ENCODE measurements at places on chromosomes 12 and 14.

DNA sequence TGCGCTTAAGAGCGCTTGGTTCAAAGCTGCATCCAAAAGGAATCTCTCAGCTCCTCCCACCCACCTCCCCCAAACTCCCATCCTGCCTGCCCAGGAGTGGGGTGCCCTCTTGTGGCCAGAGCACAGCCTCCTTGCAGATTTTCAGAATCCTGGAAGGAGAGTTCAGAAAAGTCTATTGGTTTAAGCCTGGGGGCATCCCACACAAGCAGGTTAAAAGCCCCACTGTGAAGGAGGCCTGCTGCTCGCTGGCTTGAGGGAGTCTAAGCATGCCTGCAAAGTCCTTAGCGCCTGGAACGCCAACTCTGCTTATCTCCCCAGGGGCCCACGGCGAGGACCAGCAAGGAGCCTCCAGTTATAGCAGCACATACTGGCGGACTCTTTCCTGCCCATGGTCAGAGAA, 297.1 kb downstream of the KSR2 start:
- peak; percentile 58 for DNase-seq

GRCh38 chr12:24044941-24045703, 95.7 kb upstream of the SOX5 start:
- no peak for DNase-seq

- no peak for DNase-seq
Observed at GRCh38 chr12:55932551-55932910, 1.6 kb downstream of the DGKA start.

DNA sequence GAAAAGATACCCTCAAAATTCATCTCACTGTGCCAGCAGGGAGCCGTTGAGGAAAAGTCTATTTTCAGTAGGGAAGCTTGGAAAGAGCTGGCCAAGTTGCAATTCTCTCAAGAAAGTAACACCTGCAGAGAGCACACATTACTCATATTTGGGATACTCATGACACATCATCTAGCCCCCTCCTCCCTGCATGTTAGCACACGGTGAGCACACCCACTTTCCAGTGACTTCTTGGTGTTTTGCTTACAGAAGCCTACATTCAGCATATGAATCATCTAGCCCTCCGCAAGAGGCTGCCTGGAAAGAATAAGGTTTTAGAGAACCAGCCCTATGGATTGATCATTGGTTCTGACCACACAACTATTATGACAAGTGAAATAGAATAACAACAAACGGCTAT, 124.5 kb downstream of the PTPRO start:
- DNase-seq, result no peak

- DNase-seq, result peak; percentile 100
Observed at GRCh38 chr12:114684098-114684869, at the start of gene TBX3. Gene TBX3 (minus strand): TSS chr12:114684175. CDS start chr12:114683200, 975 bp downstream.

DNA sequence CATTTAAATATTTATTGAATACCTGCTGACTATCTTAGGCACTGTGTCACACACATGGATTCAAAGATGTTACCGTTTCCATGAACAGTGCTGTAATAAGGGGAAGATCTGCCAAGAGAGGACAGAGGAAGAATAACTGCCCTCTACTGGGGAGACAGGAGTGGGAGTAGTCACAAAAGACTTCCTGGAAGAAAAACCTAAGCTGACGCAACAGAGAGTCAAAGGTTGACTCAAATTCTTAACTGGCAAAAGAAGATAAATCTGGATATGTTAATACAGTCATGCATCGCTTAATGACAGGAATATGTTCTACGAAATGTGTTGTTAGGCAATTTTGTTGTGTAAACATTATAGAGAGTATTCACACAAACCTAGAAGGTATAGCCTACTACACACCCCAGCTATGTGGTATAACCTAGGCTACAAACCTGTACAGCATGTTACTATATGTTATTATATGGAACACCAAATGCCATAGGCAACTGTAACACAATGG, 51.5 kb downstream of the DCAF5 start:
- peak; percentile 87 for DNase-seq

GRCh38 chr14:91041450-91041849, 19.0 kb downstream of the RPS6KA5 start:
- no peak for DNase-seq

DNA sequence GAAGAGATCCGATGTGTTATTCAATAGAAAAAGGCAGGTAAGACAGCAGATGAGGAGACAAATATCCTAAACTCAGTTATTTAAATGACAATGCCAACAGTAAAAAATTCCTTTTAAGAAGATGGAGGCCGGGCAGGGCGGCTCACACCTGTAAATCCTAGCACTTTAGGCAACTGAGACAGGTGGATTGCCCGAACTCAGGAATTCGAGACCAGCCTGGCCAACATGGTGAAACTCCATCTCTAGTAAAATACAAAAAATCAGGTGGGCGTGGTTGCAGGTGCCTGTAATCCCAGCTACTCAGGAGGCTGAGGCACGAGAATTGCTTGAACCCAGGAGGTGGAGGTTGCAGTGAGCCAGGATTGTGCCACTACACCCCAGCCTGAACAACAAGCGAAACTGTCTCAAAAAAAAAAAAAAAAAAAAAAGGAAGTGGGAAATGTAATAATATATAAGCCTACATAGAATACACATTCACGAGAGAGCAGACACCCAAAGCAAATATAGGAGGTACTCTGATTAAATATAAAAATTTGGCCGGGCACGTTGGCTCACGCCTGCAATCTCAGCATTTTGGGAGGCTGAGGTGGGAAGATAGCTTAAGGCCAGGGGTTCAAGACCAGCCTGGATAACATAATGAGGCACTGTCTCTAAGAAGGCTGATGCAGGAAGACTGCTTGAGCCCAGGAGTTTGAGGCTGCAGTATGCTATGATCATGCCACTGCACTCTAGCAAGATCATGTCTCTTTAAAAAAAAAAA, 19.0 kb downstream of the CORO1C start:
- DNase-seq, result no peak

DNA sequence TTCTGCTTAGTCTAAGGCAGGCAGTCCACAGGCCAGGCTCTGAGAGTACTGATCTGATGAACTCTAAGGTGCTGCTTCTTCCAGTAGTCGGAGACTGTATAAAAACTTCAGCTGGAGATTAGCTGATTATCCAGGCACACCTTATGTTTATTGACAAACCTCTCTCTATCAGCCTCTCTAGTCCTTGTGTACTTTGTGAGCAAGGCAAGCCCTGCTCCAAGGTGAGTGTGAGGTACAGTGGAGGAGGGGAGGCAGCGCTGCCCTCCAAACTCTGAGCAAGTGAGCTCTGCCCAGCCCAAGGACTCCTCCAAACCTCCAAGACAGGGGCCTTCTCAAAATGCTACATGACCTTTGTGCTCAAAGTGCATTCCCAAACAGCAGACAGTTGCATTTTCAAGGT, 95.9 kb upstream of the CDKN3 start:
- no peak for DNase-seq

DNA sequence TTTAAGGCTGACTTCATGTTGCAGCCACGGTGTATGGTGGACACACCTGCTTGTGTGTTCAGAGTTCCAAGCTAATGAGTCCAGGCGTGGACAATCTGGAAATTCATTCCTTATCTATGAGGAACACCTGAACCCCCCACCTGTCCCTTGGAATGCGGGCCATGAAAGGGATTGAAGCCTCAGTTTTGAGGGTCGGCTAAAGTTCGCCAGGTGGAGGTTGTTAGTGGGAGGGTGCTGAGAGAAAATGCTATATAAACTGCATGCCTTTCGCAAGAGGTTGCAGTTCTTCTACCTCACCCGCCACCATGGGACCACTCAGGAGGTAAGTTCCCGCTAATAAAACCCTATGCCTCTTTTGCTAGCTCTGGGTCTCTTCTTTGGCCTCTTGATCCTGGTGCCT, 348.0 kb downstream of the BCL11B start:
- no peak for DNase-seq

DNA sequence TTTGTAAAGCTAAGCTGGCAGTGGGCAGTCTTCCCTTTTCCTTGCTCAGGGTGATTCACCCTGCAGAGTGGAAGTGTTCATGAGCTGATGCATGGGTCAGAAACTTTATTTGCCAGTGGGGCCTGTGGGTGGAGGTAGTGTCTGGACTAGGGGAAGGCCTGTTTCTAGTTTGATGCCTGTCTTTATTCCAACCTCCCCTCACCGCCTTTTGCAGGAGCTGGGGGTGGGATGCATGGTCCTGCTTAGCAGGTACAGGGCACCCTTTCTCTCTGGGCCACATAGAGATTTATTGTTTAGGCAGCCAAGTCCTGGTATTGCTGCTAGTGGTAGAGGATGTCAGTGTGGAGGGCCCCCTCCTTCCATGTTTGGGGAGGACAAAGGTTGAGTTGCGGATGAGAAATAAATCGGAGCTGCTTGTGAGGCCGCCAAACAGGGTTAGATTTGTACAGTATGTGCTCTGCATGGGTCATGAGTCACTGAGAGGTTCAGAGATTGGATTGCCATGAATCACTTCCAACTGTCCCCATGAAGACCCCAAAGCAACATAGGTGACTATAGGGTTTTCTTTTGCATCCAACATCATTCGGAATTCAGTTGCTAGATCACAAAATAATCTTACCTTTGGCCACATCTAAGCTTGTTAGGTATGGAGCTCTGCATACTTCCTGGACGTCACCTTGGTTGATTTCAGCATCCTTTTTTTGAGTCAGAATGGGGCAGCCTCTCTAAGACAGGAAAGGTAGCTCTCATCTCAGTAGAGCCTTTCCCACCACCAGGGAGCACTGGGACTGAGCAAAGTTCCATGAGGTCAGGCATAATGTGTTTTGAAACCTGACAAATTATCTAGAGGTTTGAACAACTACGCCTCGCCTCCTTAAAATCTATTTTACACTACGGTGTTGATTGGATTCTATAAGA, 8.8 kb downstream of the SMOC1 start:
- DNase-seq, result no peak

DNA sequence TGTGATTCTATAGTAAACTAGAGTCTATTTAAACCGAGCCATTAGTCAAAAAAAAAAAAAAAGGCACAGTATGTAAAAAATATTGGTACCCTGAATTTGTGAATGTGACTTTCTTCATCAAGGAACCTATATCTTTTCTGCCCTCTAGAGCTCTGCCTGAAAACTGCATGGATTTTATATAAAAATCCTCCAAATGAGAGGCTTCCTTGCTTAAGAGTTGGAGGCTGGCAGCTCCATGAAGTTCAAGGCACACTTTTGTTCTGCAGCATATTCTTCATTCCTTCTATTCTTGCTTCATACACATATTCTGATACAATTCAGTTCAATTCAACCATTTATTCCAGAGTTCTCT, 23.1 kb upstream of the NKX2-8 start:
- DNase-seq, result no peak

GRCh38 chr12:55823419-55823818, 5.6 kb downstream of the ORMDL2 start:
- DNase-seq, result no peak

DNA sequence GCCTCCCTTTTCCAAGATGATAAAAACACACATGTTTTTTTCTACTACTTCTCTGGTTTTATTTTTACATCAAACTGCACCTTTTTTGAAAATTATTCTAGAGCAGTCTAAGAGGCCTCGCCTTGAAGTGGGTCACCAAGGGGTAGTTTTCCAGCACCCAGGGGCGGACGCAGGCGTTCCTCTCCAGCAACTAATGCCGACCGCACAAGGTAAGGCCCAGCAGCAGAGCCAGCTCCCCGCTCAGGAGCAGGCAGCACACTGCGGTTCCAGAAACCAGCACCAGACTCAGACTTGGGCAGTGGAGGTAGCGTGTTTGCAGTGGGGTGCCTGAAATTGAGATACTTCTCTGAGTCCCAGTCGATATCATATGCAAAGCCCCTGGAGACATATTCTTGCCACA, 31.6 kb downstream of the EP400 start:
- DNase-seq, result no peak

DNA sequence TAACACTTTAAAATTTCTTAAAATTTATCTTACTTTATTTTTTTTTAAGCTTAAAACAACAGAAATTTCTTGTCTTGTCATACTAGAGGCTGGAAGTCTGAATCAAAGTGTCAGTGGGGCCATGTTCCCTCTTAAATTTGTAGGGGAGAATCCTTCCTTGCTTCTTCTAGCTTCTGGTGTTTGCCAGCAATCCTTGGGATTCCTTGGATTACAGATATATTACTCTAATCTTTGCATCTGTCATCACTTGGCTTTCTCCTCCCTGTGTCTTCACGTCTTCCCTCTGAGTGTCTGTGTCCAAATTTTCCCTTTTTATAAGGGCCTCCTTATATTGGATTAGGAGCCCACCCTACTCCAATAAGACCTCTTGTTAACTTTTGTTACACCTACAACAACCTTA, 135.6 kb upstream of the PTPRB start:
- peak; percentile 40 for DNase-seq

DNA sequence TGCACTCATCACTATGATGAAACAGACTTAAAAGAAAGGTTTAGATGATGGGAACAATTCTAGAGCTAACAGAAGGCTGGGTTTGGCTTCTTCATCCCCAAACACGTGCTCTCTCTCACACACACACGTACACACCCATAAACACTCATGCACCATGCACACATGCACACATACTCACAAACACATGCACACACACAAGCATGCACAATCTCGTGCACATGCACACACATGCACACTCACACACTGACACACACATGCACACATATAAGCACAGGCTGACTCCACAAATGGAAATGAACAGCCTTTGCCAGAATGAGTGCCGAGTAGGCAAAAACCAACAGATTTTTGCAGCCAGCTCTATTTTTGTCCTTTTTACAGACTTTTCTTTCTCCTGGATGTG, 1571.6 kb downstream of the AACS start:
- DNase-seq, result no peak

- DNase-seq, result no peak
Observed at GRCh38 chr14:104523546-104523935, 56.0 kb upstream of the C14orf180 start.
